AG09319 (cell line): ENCODE measurements at places on chromosomes 7 and 10.

DNA sequence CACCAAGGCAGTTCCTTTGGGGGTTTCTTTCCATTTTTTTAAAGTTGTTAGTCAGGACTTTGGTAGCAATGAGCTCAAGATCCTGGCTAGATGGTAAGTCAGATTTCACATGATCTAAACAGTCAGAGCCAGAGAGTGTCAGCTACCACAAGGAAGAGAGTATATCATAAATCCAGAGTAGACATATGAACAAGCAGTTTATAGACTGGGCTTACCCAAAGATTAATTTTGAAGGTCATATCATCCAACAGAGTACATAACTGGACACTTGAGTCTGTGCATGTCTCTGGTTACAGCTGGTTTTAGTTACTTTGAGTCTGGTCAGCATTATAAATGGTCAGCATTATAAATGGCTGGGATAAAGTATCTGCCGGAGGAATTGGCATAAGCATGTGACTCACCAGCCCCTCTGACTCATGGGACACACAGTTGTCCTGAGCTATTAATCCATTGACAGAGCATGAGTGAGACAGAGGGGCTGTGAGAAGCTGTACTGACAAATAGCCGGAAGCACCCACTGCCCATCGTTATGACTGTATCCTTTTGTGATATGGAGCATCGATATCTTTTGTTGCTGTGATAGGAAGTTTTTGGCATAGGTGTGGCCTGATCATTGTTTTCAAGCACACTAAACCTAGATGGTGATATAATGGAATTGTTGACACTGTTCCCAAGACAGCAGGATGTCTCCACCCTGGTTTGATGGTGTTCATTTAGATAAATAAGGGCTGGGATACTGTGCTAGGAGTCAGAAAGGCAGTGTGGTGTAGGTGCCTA lies 19.3 kb downstream of the PPP1R3C start:
- DNase-seq, result peak; percentile 84

- DNase-seq, result no peak
Measured at GRCh38 chr10:48623009-48623408, 18.1 kb upstream of the ARHGAP22 start.

- no peak for DNase-seq
Measured at GRCh38 chr7:106418526-106418925, 133.7 kb upstream of the NAMPT start.

DNA sequence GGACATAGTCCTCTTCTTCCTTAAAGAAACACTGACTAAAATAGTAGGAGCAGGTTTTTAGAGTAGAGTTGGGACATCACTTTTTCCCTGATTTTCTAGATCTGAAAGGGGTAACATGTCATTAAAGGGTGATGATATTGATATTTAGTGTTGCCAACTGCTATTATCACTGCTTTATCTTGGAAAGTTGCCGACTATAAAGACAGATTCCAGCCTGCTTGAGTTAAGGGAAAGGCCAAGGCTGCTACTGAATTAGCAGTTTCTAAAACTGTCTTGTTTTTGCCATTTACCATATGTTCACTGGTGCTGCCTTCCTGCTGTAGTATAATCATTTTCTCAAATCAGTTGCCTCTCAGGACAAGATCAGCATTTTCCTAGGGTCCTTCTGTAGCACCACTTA lies 29.7 kb downstream of the AP3M1 start:
- no peak for DNase-seq

- no peak for DNase-seq
Measured at GRCh38 chr10:78337646-78338391, 304.2 kb downstream of the RPS24 start.

- peak; percentile 22 for DNase-seq
Measured at GRCh38 chr10:118720685-118721538, 33.9 kb downstream of the CACUL1 start.

- no peak for DNase-seq
Measured at GRCh38 chr7:47382200-47382599, 199.7 kb downstream of the TNS3 start.

GRCh38 chr10:43312612-43313011 lies 45.7 kb upstream of the RASGEF1A start:
- DNase-seq, result no peak

DNA sequence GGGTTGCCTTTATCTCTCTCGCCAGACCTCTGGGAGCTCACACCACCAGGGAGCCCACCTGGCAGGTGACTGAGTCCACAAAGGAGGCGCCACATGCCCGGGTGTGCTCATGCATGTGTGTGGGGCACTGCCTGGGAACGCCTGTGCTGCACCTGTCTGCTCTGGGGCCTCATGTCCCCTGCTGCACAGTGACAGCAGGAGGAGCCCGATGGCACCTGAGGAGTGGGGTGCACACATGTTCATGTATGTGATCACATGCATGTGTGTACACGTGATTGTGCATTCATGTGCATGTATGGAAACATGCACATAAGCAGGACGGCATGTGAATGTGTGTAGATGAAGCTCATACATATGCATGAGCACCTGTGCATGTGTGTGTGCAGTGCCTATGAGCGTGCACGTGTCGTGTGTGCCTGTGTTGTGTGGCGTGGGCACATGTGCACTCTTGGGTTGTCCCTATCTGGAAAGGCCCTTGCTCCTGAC lies 22.0 kb downstream of the YKT6 start:
- DNase-seq, result no peak
